A549 (cell line): ENCODE measurements at places on chromosomes 1 and 21.

GRCh38 chr1:201783572-201783971, 45.4 kb upstream of the IPO9 start:
- no peak for DNase-seq

GRCh38 chr1:43760745-43761317, 53.5 kb downstream of the ST3GAL3 start:
- DNase-seq, result no peak

DNA sequence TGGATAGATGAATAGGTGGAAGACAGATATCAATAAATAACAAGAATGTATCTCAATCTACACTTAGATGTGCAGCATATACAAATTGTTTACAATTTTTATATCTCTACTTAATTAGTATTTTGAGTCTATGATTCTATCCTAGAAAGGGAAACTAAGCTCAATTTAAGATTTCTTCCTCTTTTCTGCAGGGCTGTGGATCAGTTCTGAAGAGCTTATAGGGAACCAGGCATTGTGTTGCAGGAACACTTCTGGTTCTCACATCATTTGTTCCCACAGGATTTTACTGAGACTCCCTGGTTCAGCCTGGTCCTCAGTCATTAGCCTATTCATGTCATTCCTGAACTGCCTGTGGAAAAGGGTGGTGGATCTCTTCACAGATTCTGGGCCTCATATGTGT, 105.8 kb downstream of the TNFSF18 start:
- no peak for DNase-seq

DNA sequence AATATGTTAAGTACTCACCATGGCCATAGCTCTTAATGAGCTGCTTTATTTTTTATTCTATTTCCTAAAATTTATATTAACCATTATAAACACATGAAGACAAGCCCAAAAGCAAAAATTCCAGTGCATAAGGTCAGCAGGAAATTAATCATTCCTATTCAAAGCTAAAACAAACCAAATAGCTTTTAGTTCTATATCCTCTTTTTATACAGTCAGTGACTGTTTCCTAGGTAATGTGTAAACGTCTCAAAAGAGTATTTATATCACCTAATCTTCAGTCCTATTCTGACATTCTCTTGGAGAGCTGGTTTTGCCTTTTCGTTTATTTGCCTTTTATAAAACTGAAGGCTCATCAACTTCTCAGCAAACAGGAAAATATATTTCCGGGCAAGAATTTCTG, 4.2 kb downstream of the GOLPH3L start:
- DNase-seq, result no peak

GRCh38 chr1:206508956-206509355, 1.6 kb downstream of the RASSF5 start:
- DNase-seq, result no peak
